ENCODE measurements at places on chromosomes 3 and 15. TPM values are rescaled to one million over a fixed set of nuclear protein-coding genes. Genes with fewer than 3 reads are reported as not detected.

The NR1I2 gene
- total RNA-seq: 0.06 TPM

- no peak for DNase-seq
Observed at GRCh38 chr3:52574056-52574965, 37.9 kb downstream of the UQCC5 start.

The RGMA gene
- 3.4 TPM for total RNA-seq

The C3orf80 gene
- total RNA-seq: 3.6 TPM

DNA sequence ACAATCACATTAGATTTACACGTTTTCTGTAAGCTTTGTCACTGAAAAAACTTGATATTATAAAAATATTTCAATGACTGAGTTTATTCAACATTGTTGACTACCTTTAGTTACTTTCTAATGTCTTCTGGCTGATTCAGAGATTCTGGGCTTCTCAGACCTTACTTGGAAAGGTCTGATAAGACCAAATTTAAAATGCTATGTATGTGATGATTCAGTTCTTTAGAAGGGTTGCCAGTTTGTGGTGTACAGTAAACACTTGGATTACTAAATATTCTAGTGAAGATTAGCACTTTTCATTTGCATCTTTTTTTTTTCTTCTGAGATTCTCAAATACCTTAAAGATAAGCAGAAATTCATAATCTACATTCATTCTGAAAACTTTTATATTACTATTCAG lies 49.8 kb downstream of the SGO1 start:
- no peak for DNase-seq

DNA sequence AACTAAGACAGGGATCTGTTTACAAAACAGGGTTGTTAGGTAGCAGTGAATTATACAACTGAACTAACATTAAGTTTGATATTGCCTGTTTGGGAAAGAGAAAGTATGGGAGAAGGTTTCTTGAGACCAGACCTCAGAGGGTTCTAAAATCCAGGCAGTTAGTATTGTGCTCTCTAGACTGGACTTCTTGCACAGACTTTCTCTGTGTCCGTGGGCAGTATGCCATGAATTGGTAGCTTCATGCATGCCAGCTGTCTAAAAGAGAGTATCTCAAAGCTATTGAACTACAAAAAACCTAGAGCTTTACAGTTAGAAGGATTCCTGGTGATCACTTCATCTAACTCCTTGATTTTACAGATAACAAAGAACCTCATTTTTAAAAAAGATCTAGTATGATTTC lies 12.5 kb downstream of the SAMD7 start:
- no peak for DNase-seq

The DGKG gene
- 0.15 TPM for total RNA-seq

DNA sequence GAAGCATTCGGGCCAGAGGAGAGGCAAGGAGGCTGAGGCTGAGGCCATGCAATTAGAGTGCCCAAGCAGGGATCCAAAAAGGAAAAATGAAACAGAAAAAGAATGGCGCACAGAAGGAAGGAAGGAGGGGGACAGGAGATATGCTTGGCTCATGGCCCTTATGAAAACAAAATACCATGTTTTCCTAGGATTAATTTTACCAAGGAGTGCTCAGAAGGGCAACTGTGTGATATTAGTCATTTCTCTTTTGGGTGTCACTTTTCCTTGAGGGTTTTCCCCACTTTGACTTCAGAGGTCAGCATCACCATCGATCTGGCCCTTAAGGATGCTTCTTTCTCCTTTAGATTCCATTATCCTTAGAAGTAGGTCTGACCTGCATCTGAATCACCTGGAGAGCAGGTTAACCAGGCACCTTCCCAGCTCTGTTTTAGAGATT lies 1.4 kb downstream of the PARP14 start:
- DNase-seq: no peak

DNA sequence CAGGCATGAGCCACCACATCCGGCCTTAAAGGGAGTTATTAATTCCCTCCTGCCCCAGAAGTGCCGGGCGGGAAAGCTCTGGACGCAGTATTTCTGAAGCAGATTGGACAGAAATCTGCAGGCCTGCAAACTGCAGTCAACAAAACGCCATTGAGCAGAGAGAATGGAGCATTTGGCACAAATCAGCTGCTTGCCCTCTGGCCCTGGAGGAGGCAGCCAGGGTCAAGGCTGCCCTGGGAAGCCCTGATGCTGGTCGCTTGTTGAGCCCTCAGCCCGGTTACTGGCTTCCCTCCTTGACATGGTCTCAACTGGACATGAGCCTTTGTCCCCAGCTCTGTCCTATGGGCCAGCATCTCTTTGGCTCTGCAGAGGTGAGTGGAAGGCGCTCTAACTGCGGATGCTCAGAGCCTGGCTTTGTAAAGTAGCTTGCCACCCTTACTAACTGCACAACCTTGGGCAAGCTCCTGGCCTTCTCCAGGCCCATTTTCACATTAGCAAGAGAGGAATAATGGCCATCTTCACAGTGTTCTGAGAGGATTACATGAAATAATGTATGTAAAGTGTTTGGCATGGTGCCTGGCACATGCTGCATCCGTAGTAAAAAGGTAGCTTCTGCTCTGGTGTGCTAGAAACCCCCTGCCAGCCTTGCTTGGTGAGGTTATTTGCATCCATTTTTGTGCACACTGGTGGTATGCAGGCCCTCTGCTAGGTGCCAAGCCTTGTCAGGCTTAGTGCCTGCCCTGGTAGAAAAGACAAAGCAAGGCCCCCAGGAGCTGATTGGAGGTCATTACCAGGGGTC lies 4.1 kb downstream of the SEMA4B start:
- DNase-seq: no peak

DNA sequence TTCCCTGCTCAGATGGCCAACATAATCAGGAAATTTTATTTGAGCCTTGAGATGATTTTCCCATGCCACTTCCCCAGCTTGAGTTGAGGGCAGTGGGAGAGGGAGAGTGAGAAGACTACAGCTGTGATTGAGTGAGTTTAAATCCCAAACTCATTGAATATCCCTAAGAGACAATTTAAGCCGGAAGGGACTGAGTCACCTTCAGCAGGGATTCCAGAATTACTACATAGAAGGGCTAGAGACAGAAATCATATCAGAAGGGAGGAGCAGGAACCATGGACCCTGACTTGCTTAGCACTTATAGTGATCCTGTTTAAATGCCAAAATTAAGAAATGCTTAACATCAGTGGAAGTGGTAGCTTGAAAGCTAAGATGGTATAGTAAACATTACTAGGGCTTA lies 312.2 kb upstream of the SLCO3A1 start:
- DNase-seq: no peak

- no peak for DNase-seq
Observed at GRCh38 chr3:184850201-184850600, 38.2 kb downstream of the VPS8 start.

The WDR93 gene
- 0.06 TPM for total RNA-seq

DNA sequence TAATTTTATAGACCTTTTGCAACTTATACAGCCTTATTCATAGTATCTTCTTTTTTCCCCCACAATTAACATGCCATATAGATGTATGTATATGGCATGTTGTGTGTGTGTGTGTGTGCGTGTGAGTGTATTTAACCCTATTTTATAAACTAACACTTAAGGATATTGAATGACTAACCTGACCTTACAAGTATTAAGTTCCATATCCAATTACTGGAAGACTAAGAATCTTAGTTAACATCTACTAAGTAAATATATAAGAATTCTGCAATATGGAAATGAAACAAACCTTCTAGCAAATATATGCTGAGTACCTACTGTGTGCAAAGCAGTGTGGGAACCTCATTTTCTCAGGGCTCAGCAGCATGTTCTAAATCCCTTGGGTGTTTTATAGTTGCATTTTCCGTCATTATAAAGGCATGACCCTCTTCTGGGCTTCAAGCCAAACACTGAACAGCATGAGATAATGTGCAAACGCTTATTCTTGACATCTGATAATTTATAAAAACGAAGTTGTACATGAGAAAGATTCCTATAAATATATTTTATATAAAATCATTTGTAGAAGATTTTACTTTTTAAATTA lies 105.5 kb downstream of the NLGN1 start:
- peak; percentile 54 for DNase-seq

- no peak for DNase-seq
Observed at GRCh38 chr3:22859618-22860017, 343.5 kb upstream of the UBE2E2 start.

- DNase-seq: no peak
Observed at GRCh38 chr15:57885435-57885834, 178.9 kb downstream of the POLR2M start.

GRCh38 chr3:177589041-177589650 lies 391.9 kb upstream of the TBL1XR1 start:
- DNase-seq: peak; percentile 39
